Activated CD4-positive, CD25-positive, alpha-beta regulatory T cell treated with anti-CD3 and anti-CD28 coated beads, Interleukin-2, amount 50 U/mL, for 72 hours (primary cell): ENCODE measurements at places on chromosomes 12 and 14.
A peak's percentile ranks its signal among the peaks of the same experiment; 100 is the strongest.

- DNase-seq, result no peak
Measured at GRCh38 chr12:130011611-130012385, 108.0 kb upstream of the TMEM132D start.

DNA sequence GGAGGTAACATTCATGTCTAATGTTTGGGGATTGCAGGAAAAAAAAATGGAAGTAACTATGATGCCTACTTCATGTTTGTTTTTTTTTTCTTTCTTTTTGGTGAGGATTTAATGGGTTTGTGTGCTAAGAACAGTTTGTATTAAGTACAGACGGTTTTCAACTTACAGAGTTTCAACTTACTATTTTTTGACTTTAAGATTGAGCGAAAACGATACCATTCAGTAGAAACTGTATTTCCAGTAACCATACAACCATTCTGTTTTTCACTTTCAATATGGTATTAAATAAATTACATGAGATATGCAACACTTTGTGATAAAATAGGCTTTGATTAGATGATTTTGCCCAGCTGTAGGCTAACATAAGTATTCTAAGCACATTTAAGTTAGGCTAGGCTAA, 10.4 kb downstream of the TECPR2 start:
- DNase-seq, result no peak

DNA sequence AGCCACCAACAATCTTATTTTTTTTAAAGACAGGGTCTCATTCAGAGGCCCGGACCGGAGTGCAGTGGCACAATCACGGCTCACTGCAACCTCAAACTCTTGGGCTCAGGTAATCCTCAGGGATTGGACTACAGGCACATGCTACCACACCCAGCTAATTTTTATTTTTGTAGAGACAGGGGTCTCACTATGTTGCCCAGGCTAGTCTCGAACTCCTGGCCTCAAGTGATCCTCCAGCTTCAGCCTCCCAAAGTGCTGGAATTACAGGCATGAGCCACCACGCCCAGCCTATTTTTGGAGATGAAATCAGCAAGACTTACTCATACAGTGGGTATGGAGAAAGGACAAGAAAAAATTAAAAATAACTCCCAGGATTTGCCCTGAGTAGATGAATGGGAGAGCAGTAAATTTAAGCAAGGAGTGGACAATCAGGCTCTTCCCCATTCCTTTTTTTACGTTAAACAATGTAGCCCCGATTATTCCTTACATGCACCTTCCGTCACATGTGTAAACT, 13.2 kb downstream of the FMNL3 start:
- DNase-seq, result no peak

DNA sequence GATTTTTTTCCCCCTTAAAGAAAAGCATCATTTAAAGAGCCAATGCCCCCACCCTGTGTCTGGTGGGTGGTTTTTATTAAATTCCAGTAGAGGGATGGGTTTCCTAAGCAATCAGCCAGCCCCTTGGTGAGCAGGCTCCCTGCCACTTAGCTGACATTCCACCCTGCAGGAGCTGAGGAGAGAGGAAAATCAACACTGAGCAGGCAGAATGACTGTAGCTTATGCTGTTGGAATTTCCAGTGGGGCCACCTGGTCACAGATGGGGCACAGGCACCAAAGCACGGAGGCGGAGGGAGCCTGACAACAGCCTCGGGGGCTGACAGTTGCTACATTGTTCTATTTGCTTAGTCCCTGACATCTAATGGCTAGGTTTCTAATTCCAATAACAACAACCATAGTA, 127.7 kb downstream of the TMEM30B start:
- DNase-seq, result no peak

GRCh38 chr12:117994551-117995438, 21.7 kb upstream of the RFC5 start:
- no peak for DNase-seq

- DNase-seq, result no peak
Measured at GRCh38 chr12:98420461-98420860, 94.9 kb upstream of the TMPO start.

GRCh38 chr12:131766382-131767107, 55.7 kb downstream of the SFSWAP start:
- no peak for DNase-seq

DNA sequence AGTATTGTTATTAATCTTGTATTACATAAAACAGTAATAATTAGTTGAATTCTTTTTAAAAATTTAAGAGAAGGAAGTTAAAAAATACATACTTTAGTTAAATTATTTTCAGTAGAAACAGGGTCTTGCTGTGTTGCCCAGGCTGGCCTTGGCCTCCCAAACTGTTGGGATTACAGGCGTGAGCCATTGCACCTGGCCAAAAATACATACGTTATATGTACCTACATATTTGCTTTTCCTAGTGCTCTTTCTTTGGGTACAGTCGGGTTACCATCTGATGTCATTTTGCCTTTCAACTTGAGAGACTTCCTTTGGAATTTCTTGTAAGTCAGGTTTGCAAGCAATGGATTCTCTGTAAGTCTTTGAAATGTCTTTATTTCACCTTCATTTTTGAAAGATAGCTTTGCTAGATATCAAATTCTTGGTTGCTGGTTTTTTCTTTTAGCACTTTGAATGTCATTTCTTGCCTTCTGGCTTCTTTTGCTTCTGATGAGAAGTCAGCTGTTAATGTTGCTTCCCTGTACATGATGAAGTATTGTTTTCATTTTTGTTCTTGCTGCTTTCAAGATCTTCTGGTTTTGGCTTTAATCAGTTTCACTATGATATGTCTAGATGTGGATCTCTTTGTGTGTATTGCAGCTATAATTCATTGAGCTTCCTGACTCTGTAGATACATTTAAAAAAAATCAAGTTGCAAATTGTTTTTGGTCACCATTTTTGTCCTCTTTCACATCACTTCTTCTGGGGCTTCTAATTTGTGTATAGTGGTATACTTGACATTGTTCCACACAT, 84.4 kb downstream of the SPATS2 start:
- DNase-seq, result no peak

- DNase-seq, result no peak
Measured at GRCh38 chr14:58832095-58832521, 194.3 kb downstream of the DACT1 start.

DNA sequence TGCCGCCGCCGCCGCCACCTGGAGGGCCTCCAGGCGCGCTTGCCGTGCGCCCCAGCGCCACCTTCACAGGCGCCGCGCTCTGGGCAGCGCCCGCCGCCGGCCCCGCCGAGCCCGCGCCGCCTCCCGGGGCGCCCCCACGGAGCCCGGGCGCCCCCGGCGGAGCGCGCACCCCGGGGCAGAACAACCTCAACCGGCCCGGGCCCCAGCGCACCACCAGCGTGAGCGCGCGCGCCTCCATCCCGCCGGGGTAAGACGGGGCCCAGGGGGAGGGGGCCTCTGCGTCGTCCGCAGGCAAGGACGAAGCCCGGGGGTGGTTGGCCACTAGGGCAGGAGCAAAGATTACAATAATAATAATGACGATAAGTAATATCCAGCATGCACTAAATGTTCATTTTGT, 21.3 kb downstream of the DTX1 start:
- no peak for DNase-seq

DNA sequence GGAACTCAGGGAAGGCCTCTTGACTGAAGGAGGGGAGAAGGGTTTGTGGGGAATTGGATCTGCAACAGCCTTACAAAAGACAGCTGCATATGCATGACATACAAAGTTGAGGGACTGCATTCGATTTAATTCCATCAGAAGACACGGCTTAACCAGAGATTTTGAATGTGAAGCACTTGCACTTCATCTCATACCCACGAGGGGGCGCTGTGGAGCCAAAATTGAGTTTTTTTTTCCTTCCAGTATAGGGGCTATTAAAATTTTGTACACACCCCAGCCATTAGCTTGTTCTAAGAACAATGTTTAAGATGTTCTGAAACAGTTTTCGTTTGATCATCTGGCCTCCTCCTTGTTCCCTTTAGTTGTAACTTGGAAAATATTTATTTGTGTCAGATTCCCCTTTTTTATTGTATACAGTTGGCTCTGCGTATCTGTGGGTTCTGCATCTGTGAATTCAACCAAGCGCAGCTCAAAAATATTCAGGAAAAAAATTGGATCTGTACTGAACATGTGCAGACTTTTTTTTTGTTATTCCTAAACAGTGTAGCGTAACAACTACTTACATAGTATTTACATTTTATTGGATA, 1.6 kb downstream of the SUDS3 start:
- DNase-seq, result peak; percentile 77

GRCh38 chr12:12983420-12984035, 16.5 kb downstream of the HEBP1 start:
- no peak for DNase-seq

DNA sequence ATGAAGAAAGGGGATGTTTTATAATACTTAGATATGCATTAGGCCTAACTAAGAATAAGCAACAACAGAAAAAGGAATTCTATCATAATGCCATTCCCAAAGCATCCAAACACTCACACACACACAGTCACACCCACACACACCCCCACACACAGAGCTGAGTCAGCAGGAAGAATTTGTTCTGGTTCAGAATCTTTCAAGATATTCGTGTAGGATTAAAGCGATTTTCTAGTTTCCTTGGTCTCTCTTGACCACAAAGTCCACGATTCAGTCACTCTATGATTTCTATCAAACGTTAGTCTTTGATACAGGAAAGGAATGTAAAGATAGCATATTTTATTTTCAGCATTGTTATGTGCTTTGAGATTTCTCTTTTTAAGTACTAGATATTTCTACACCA, 382.6 kb upstream of the DCN start:
- no peak for DNase-seq

GRCh38 chr12:71972441-71973074, 33.9 kb downstream of the TPH2 start:
- DNase-seq, result no peak

- DNase-seq, result no peak
Measured at GRCh38 chr12:89928467-89928866, 219.8 kb upstream of the ATP2B1 start.

DNA sequence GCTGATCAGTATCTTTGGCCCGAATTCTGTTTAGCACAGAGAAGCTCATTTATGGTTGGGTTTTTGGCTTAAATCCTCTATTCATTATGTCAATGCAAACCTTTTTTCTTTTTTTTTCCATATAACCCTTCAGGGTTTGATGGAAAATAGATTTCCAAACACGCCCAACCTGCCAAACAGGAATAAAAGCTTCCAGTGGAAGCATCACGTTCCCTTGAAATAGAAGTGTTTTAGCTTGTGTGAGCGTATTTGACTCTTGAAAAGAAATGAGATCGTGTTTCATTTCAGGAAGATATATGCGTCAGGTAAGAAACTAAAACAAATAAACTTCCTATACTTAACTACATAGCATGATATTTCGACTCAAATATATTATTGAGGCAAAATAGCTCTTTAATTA, at the start of gene PIK3C2G:
PIK3C2G (plus strand) TSS at position 246 of the 400 bp plus-strand sequence. CDS start 20,564 bp downstream, outside the sequence.
- DNase-seq, result no peak
